ENCODE measurements at places on chromosomes 2 and 18.

DNA sequence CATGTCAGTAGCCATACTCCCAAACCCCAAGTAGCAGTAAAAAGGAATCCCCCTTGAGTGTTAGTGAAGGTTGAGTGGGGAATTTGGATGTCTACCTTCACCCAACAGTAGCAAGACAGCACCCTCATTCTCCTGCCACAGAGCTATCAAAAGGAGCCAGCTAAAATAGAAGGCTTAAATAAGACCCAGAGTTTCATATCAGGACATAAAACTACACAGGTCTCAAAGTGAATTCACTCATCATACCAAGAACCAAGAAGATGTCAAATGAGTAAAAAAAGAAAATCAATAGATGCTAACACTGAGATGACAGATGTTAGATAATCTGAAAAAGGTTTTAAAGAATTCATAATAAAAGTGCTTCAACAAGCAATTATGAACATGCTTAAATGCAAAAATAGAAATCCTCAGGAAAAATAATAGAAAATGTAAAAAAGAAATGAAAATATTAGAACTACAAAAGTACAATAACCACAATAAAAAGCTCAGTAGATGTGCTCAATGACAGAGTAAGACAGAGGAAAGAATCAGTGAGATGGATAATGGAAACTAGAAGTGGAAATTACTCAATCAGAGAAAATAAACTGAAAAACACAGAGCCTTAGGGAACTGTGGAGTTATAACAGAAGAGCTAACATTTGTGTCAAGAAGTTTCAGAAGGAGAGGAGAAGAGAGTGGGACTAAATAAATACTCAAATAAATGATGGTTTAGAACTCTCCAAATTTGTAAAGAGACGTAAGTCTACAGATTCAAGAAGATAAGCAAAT lies 90.5 kb downstream of the EDAR start:
- no peak for DNase-seq

DNA sequence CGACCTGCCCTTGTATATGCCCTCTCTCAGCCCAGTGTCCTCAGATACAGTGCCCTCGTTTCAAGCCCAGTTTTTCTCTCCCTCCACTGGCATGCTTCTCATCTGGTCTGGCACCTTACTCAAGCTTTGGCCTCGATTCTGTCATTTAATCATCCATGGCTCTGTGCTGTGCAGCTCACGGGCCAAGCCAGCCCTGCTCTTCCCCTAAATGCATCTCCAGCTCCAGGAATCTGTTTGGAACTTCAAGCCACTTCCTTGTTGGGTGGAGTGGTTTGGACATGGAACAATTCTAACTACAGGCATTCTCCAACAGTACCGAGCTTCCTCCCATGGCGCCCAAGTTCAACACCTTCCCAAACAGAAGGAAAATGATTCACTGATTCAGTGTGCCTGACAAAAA lies 76.7 kb upstream of the ZNF397 start:
- no peak for DNase-seq

DNA sequence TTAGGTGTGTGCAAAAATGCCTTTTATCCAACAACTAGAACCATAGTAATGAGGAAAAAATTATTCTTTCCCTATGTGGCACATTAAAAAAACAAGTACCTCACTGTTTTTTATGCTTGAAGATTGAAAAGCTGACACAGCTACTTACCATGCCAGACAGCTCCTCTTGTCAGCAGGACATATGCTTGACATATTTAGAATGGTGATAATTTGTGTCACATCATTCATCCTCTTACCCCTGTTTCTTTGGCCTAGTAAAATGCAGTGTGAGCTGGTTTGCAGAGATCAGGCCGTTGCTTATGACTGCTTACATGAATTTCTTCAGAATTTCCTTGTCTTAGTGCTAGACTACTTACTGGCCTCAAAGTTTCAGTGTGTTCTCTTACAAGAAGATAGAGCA lies 869.9 kb downstream of the LRP1B start:
- no peak for DNase-seq

DNA sequence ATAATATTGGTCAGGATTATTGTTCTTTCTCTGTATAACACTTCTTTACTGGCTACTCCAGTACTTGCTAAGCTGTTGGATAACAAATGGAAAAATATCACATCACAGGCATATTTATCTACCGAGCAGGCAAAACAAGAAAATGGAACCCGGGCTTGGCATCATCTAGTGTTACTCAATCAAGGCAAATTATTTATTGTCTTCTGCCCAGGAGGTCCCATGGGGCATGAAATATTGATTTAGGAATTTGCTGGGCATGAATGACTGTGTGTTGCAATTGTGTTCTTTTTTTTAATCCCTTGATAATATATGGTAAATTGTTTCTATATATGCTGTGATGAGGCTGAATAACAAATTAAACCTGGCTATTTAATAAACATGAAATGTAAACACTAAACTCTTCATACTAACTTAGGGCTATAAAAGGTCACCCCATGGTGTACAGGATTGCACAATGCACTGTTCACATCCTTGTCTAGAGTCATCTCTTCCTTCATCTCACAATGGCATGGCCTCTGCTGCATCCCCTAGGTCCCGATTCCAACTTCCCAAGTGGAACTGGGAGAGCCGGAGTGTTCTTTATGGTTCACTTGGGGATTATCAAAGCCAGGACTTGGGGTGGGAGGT lies 2.2 kb upstream of the PARD3B start:
- DNase-seq: no peak

GRCh38 chr18:62088156-62088555 lies 98.7 kb downstream of the PIGN start:
- no peak for DNase-seq

DNA sequence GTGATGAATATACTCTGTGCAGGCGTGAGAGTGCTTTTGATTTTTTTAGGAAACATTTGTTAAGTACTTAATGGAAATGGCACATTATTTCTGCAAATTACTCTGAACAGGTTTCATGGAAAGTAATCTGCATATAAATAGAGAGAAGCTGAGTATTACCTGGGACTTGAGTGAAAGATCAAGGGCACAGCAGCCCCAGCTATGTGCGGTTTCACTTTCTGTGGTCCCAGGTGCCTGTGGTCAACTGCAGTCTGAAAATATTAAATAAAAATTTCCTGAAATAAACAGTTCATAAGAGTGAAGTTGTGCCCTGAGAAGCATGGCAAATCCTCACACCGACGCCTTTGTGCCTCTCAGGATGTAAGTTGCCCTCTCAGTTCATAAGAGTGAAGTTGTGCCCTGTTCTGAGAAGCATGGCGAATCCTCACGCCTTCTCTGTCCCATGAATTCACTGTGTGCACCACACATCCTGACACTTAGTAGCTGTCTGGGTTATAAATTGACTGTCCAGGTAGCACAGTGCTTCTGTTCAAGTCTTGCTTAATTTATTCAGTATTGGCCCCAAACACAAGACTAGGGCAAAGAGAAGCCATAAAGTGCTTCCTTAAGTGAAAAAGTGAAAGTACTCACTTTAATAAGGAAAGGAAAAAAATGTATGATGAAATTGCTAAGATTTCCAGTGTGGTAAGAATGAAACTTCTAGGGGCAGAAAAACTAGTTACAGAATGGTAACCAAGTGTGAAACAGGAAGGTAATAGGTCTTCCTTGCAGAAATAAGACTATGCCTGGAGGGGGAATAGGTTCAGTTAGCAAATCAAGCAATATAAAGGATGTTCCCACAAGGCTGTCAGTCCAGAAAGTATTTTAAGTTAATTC lies 4.3 kb upstream of the SNTG2 start:
- DNase-seq: no peak

DNA sequence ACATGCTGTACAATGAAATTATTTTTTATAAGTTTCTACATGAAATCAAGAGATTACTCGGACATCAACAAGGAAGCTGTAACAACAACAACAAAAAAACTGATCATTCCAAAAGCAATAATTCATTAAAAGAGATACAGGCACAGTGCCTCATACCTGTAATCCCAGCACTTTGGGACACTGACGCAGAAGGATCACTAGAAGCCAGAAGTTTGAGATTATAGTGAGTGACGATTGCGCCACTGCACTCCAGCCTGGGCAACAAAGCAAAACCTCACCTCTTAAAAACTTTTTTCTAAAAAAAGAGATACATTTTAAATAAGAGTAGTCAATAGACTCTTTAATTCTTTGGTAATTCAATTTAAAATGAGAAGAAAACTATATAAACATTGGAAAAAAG lies 364.3 kb downstream of the TNS1 start:
- no peak for DNase-seq

DNA sequence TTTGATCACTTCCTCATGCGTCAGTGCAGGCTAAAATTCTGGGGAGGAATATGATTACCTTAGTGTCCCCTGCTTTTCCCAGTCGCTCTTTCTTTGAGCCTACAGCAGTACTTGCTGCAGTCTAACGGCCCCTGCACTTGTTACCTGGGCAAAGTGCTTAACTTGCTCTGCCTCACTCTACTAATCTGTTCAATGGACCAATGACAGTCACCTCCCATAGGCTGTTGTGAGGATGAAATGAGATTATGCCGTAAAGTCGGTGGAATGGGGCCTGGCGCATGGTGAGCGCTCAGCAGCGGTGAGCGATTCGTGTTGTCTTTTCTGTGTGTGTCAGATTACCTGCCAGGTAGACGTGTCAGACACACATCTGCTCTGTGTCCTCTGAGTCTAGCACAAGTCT lies 5.3 kb downstream of the TNS1 start:
- DNase-seq: no peak

DNA sequence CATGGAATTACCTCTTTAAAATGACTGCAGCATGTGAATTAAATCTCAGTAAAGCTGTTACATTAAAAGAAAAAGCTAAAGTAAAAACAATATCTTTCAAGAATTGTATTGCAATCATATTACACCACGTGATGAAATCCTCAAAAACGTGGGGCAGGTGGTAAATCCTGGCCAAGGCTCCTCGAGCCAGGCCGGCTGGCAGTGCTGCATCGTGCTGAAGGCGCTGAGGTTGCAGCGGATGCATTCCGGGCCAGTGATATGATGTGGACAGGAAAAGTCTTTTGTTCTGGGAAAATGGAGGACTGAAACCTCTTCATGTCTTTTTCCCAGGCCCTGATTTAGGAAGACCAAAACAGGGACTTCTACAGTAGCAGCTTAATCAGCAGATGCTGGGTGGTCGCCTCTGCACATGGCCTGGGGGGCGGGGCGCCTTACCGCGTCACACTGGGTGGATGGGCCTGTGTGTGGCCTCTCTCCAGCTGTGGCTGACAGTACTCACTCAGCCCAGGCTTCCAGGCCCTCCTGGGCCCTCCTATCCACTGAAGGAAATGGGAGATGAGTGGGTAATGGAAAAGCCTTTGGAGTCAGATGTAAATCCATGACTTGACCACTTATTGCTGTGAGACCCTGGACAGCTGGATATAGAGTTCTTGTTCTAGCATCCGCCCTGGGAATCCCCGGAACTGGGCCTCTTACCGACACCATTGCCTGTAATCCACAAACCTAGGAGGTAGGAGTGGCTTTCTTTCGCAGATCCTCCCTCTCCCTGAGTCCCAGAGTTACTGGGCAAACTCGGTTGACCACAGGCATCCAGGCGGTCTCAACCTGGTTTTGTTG lies 45.1 kb downstream of the PROC start:
- no peak for DNase-seq

DNA sequence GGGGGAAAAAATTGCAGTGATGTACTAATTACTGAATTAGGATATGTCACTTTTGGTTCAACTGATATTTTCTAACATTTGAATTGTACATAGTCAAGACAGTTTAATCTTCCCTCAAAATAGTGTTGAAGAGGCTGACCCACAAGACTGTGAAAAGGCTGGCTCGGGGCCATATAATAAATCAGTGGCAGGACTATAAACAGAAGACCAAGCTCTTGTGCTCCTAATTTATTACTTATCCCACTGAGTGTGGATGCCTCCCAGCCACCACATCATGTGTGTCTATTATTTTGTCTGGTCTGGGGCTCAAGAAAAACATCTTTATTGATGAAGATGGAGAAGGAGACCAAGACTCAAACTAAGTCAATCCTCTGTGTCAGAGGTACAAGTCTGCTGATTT lies 64.4 kb downstream of the PLEKHM3 start:
- DNase-seq: no peak

DNA sequence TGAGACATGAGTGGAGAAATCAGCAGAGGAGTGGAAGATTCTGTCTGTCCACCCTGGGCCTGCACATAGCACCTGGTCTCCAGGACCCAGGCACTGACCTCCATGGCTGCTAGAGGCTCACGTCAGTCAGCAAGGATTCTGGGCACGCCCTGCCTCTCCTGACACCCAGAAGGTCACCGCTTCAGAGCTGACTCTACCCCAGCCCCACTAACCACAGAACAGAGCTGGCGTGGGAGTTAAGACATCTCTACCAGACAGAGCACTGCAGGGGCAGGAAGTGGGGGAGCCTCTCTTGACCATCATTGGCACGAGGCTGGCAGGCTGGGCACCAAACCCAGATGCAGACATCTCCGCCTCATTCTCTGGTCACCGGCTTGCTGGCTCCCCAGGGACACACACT lies 3.0 kb downstream of the ADCY3 start:
- DNase-seq: no peak

DNA sequence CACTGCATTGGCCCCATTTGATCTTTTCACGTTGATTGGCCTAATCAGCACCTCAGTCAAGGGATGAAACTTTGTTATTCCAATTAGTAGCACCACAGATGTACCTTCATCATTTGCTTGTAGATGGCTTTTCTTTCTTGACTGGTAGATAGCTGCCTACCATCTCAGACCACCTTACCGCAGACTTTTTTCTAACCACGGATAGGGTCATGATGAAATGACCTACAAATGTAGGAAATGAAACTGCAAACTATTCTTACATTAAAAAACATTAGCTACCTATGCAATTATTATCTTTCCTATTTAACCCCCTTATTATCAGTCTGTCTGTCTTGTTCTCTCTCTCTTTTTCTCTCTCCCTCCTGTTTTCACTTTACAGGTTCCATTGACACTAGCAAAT lies 22.4 kb upstream of the SLC25A52 start:
- DNase-seq: no peak

- no peak for DNase-seq
Measured at GRCh38 chr18:47919916-47920315, 10.5 kb downstream of the SMAD2 start.

DNA sequence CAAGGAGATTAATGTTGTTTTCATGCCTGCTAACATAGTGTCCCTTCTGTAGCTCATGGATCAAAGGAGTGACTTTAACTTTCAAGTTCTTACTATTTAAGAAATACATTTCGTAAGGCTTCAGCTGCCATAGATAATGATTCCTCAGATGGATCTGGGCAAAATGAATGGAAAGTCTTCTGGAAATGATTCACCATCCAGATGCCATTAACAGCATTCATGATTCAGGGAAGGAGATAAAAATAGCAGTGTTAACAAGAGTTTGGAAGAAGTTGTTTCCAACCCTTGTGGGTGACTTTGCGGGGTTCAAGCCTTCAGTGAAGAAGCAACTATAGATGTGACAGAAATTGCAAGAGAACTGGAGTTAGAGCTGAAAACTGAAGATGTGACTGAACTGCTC lies 17.0 kb downstream of the VRK2 start:
- no peak for DNase-seq

GRCh38 chr2:113219525-113219888 lies 45.7 kb downstream of the PSD4 start:
- DNase-seq: no peak
